ENCODE measurements at places on chromosomes 13 and 19.

- DNase-seq, result no peak
Observed at GRCh38 chr19:1183543-1184172, 9.6 kb upstream of the SBNO2 start.

DNA sequence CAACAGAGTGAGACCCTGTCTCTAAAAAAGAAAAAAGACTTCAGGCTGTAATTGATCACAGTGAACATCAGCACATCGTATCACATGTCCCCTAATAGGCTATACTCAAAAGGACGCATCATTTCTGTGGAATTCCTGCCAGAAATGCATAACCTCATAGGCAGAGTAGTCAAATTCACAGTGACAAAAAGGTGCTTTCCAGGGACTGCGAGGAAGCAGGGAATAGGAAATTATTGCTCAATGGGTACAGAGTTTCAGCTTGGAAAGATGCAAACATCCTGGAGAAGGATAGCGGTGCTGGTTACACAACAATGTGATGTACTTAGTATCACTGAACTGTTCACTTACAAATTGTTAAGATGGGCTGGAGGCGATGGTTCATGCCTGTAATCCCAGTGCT is 41.1 kb upstream of the MRI1 start:
- no peak for DNase-seq

GRCh38 chr19:6233827-6234511 is 45.8 kb downstream of the MLLT1 start:
- no peak for DNase-seq

DNA sequence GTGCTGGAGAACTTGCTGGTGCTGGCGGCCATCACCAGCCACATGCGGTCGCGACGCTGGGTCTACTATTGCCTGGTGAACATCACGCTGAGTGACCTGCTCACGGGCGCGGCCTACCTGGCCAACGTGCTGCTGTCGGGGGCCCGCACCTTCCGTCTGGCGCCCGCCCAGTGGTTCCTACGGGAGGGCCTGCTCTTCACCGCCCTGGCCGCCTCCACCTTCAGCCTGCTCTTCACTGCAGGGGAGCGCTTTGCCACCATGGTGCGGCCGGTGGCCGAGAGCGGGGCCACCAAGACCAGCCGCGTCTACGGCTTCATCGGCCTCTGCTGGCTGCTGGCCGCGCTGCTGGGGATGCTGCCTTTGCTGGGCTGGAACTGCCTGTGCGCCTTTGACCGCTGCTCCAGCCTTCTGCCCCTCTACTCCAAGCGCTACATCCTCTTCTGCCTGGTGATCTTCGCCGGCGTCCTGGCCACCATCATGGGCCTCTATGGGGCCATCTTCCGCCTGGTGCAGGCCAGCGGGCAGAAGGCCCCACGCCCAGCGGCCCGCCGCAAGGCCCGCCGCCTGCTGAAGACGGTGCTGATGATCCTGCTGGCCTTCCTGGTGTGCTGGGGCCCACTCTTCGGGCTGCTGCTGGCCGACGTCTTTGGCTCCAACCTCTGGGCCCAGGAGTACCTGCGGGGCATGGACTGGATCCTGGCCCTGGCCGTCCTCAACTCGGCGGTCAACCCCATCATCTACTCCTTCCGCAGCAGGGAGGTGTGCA is 587 bp downstream of the S1PR4 start:
- no peak for DNase-seq

GRCh38 chr13:42066542-42066941 is 18.1 kb downstream of the DGKH start:
- no peak for DNase-seq

GRCh38 chr19:4069331-4069959 is 2.7 kb upstream of the ZBTB7A start:
- DNase-seq, result no peak

DNA sequence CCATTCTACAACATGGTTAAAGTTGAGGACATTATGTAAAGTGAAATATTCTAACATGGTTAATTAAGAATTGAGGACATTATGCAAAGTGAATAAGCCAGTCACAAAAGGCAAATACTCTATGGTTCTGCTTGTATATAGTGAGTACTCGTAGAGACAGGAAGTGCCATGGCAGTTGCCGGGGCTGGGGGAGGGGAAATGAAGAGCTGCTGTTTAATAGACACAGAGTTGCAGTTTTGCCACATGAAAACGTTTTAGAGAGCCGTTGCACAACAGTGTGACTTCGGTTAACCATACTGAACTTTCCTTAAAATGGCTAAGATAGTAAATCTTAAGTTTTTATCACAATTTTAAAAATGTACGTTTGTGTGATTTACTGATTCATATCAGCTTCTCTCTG is 176.9 kb downstream of the SHISA2 start:
- DNase-seq, result no peak

- DNase-seq, result no peak
Observed at GRCh38 chr13:109955598-109955997, 169.2 kb upstream of the IRS2 start.

- DNase-seq, result peak; percentile 66
Observed at GRCh38 chr19:16398530-16399249, 73.1 kb downstream of the EPS15L1 start.

GRCh38 chr13:104286566-104287290 is 1220.5 kb upstream of the SLC10A2 start:
- peak; percentile 29 for DNase-seq

DNA sequence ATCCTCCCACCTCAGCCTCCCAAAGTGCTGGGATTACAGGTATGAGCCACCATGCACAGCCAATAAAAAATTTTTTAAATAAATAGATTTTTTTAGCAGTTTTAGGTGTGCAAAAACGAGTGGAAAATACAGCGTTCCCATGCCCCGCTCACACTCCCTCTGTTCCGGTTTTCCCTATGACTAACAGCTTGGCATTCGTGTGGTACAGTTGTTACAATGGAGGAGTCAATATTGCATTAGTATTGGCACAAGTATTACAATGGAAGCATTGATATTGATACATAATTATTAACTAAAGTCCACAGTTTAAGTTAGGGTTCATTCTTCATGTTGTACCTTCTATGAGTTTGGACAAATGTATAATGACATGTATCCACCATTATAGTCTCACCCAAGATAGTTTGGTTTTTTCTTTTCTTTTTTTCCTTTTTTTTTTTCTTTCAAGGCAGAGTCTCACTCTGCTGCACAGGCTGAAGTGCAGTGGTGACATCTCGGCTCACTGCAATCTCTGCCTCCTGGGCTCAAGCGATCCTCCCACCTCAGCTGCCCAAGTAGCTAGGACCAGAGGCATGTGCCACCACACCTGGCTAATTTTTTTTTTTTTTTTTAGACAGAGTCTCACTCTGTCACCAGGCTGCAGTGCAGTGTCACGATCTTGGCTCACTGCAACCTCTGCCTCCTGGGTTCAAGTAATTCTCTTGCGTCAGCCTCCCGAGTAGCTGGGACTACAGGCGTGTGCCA is 15.4 kb upstream of the RAB20 start:
- no peak for DNase-seq

GRCh38 chr19:54905803-54906511 is at the start of gene NCR1:
TSS of gene NCR1 (plus strand) at chr19:54906148. CDS start at chr19:54906188, 40 bp downstream.
- DNase-seq, result no peak

- peak; percentile 10 for DNase-seq
Observed at GRCh38 chr19:54952591-54953344, 5.4 kb upstream of the NLRP7 start.

DNA sequence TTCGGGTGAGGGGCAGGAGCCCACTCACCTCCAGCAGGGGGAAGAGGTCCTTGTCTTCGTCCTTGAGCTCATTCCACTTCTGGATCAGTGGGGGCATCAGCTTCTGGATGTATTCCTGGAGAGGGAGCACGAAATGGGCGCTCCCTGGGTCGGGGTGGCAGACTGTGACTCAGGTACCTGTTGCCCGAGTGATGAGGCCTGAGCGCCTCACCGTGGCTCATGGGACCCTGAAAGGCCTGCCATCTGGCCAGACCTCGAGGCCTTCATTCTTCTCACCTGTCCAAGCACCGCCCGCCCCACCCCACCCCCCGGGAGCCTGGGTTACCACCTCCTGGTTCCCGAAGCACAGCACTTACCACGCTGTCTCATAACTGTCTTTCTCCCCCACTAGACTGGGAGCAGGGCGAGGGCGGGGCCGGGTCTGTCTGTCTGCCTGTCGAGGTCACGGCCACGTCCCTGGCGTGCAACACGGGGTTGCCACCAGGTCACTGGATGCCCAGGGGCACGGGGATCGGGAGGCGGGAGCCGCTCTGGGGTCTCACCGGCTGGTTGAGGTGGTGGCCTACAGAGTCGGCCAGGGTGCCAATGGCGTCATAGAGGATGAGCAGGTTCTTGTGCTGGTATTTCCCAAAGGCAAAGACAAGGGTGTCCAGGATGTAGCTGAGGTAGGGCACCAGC is 9.4 kb upstream of the FBXW9 start:
- DNase-seq, result no peak

DNA sequence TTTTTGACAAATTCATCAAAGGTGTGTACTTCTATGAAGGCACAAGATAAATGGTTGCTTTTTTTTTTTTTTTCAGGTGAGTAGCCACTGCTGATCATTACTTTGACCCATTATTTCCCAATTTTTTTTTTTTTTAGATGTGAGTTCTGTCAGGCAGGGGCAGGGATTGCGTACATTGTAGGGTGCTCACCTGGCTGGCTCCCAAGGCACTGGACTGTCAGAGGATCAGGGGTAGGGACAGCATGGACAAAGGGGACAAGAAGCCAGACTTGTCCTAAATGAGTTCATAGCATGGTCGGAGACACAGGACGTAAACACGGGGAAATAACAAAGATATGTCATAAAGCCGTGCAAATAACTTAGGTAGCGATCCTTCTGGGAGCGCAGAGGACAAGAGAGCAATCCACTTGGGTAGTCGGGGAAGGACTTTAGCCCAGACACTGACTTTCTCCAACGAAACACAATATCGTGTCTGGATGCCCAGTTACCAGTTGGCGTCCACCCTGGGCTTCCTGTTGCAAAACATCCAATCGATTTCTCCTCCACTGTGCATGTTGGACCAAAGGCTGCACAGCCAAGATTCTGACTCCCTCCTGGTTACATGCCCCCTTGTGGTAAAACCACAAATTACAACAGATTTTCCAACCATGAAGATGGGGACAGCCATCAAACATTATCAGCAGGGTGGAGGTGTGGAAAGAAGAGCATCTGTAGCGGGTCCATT is 27.5 kb upstream of the KATNAL1 start:
- DNase-seq, result peak; percentile 34

DNA sequence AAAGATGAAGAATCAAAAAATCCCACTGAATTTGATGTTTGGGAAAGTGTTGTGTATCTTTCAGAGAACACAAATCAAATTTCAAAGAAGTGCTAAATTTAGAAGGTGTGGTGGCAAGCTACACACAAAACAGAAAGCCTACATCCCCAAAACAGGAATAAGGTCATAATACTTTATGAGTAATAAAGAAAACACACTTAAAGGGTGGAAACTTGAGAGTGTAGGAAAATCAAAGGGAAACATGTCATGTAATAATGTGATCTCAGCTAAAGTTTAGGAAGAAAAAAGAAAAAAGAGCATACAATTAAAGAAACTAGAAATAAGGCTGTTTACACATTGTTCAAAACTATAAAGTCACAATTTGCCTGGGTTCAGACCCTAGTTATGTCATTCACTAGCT is 668.7 kb downstream of the PCDH17 start:
- DNase-seq, result no peak

GRCh38 chr13:97082461-97083207 is 88.4 kb upstream of the OXGR1 start:
- no peak for DNase-seq

- DNase-seq, result no peak
Observed at GRCh38 chr19:39152066-39152465, 26.5 kb downstream of the PAK4 start.

DNA sequence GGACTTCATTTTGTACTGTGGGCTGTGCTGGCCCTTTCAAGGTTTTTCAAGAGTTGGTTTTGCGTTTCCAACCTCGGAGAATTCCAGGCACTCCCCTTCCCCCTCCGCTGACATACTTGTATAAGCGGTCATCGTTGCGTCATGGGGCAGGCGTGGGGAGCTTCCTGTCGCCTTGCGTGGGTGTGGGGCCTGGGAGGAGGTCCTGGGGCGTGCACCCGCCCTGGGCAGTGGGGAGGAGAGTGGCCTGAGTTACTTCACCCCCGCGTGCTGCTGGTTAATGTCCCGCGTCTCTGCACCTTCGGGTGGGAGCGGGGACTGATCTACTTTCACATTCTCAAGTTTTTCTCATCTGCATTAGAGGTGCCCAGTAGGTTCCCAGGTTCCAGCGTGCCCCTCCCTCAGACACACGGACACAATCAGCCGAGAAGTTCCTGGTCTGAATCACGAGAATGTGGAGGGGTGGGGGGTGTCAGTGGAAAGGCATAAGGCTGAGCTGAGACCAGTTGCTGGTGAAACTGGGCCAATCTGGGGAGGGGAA is 4.1 kb downstream of the IER2 start:
- no peak for DNase-seq

GRCh38 chr19:7739211-7739755 is 7.4 kb upstream of the CLEC4G start:
- no peak for DNase-seq

GRCh38 chr13:63690672-63691071 is 2275.0 kb upstream of the PCDH20 start:
- peak; percentile 33 for DNase-seq

DNA sequence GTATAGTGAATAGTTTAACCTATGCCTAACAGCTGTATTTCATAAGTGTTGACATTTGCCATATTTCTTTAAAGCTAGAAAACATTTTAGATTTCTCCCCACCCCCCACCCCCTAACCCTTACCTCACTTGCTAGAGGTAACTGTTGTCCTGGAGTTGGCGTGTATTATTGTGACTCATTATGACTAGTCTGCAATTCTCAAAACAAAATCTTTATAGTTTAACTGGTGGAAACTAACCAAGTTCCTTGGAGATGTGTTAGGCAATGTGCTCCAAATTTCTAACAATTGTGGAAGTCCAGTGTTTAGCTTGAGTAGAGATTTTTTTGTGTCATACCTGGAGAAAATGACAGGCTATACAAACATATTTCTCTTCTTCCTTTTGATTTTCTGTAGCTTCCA is 38.0 kb downstream of the KCTD4 start:
- no peak for DNase-seq

DNA sequence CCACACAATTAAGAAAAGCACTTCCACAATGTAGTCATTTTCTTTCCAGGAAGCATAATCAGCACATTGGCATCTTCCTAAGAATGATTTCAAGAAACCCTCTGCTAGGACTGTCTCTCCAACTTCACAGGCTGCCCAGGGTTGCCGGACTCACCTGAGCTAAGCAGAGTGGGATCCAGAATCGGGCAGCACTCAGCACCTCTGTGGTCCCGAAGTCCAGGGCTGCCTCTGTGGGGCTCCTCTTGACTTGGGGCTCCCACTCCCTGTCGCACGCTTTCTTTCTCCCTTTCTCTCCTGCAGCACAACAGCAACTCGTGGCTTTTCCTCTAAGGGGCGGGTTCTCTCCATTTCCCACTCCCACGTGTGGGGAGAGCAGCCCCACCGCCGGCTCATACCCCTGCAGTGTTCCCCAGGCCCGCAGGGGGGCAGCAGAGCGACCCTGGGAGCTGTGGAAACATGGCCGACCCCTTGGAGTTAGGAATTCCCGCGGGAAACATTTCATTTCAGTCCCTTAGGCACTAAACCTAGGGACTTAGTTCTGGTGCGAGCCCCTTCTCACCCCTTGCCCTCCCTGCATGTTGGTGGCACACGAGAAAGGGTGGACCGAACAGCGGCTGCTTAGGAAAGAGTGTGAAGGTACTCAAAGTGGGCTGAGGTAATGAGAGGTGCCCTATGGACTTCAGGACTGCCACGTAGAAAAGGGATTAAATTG is at the start of gene TMEM272:
TMEM272 (minus strand) TSS at position 316 of the 712 bp plus-strand sequence. CDS start 6,647 bp downstream, outside the sequence.
- DNase-seq, result no peak

Data from spinal cord (tissue), 10 donors.